ENCODE measurements at places on chromosomes 7 and 10. TPM values are rescaled to one million over a fixed set of nuclear protein-coding genes. Genes with fewer than 3 reads are reported as not detected.

GRCh38 chr7:128940494-128941322, 3.0 kb downstream of the IRF5 start:
- no peak for DNase-seq

DNA sequence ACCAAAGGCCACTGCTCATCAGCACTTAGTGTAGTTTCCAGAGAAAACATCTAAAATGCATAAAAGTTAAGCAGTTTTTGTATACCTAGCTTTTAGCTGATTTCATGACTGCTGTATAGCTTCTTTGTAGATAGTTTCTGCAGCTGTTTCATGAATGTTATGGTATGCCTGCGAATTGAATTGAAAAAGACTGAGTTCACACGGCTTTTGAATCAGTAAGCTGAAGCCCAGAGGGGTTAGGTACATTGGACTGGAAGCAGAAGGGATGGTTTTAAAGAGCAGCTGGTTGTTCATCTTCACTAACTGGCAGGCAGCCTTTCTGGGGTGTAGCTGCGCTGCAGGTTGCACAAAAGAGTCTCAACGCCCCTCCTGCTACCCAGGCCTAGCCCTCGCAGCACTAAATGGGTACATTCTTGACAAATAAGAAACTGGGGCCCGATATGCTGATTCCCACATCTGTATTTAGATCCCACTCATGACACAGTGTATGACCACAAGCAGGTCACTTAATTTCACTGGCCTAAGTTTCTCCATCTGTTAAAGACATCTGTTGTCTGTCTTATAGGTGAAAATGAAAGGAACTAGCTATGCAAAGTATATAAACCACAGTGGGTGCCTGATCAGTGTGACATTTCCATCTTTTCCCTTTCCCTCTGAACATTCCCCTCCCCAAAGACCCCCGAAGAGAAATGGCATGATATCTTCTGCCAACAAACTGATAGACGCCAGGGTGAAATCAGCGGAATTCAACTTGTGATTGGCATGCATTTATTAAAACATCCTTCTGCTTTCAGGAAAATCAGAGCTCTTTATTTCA, 85.9 kb upstream of the AGBL3 start:
- DNase-seq = no peak

GRCh38 chr7:79709574-79710409, 256.3 kb upstream of the MAGI2 start:
- DNase-seq = no peak

- no peak for DNase-seq
These were observed 44.5 kb downstream of the ZWINT start for GRCh38 chr10:56316603-56317002.

CLRN3 gene
- total RNA-seq = not detected

ANKMY2 gene
- 13.6 TPM for total RNA-seq

Data from naive thymus-derived CD8-positive, alpha-beta T cell (primary cell).